Chondrocyte (in vitro differentiated cells): ENCODE measurements at places on chromosomes 1 and 21.
A peak's percentile ranks its signal among the peaks of the same experiment; 100 is the strongest.

DNA sequence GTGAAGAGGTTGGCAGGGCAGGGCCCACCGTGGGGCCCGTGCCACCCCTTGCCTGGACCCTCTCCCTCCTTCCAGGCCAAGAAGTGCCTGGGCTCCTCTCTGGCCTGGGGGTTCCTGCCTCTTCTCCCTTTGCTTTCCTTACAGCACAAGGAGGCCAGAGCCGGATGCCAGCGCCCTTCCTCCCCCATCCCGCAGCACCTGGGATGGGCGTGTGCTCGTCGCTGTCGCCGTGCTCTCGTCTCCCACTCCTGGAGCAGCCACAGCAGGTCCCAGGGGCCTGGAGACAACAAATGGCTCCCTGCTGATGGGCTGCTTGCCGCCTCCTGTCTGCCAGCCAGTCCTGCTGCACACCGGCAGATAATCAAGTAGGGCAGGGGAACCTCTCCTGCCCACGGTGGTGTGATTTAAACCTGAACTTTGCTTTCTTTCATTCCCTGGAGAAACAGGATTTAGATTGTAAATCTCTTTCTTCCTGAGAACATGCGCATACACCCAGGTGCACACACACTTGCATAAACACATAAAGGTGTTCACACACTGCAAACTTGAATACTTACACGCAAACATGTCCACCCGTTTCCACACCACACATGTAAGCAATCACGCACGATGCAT lies 50.8 kb upstream of the POU3F1 start:
- DNase-seq, result peak; percentile 64

GRCh38 chr1:23720256-23720995 lies 22.8 kb upstream of the ELOA start:
- no peak for DNase-seq

- no peak for DNase-seq
Measured at GRCh38 chr1:211985556-211986264, 49.6 kb downstream of the INTS7 start.

GRCh38 chr1:55309786-55310504 lies 94.8 kb upstream of the USP24 start:
- no peak for DNase-seq

DNA sequence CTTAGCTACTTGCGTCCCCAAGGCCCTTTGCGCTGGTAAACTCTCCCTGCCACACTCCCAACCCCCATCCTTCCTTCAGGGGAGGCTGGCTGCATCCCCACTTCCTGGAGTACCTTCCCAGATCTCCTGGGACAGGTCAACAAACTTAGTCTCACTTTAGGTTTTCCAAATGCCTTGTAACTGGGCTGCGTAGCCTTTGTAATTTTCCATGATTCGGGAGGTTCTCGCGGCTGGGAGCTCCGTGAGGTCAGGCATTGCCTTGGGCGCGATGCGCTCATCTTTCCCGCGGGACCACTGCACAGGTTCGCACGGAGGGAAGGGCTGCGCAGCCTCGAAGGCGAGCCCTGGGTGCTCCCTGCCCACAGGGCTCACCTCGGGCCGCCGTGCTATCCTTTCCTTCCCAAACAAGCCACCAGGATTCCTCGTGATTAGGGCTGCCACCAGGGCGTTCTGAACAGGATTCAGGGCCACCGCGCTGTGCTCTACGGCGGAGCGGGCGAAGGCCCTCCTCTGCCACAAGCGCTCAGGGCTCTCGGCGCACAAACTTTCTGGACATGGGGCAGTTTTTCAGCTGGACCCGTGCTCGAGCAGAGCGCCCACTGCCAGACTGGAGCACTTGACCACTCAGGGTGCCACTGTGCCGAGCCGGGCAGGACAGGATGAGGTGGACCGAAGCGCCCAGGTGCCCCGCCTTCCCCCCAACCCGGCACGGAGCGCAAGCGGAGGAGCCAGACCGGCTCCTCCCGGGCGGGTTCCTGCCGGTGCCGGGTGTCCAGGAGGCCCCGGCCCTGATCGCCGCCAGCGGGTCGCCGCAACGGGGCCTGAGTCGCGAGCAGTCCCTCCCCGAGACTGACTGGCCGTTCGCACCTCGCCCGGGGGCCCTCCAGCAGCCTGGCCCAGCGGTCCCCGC lies 1.1 kb downstream of the TMPRSS2 start:
- DNase-seq, result no peak

- no peak for DNase-seq
Measured at GRCh38 chr1:33426916-33427315, 4.0 kb downstream of the PHC2 start.

GRCh38 chr1:10211805-10212410 lies 1.5 kb downstream of the KIF1B start:
- DNase-seq, result no peak
